ENCODE measurements at places on chromosomes 12 and 14.

DNA sequence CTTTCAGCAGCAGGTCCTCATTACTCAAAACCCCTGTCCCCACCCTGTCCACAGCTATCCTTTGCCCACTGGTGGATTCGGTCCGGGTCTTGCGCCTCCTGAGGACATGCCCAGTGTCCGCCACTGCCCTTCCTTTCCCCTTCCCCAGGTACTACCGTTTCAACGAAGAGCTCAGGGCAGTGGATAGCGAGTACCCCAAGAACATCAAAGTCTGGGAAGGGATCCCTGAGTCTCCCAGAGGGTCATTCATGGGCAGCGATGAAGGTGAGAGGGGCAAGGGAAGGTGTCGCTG lies 8.7 kb downstream of the MMP14 start:
- DNase-seq, result no peak

DNA sequence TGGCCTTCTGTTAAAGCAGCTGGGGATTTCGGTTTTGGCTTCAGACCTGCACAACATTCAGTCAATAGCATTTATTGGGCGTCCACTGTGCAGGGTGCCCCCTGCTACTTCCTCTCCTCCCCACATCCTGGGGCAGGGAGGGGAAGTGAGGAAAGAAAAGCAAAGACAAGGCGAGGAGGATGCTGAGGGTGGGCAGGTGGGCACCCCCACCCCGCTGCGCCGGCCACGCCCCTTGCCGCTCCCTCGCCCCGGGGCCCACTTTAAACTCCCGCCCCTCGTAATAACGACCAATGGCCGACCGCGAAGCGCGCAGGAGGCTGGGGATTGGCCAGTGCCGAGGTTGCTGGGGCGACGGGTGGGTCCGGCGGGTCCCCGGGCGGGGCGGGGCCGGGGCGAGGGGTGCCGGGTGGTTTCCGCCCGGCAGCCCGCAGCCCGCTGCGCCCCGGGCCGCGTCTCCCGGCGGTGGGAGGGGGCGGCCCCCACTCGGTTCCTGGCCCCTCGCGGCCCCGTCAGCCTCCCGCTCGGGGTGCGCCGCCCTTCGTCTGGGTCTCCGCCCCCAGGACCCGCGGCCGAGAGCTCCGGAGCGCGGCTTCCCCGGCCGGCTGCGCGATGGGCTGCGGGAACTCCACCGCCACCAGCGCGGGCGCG lies at the start of gene C12orf75:
Gene C12orf75 (plus strand): TSS at position 409 of the 648 bp plus-strand sequence. CDS start 201 bp downstream, at position 610.
- DNase-seq, result no peak

GRCh38 chr12:102740141-102740955 lies 176.7 kb downstream of the PAH start:
- DNase-seq, result no peak

GRCh38 chr12:110244829-110245228 lies 36.2 kb upstream of the ATP2A2 start:
- DNase-seq, result no peak

DNA sequence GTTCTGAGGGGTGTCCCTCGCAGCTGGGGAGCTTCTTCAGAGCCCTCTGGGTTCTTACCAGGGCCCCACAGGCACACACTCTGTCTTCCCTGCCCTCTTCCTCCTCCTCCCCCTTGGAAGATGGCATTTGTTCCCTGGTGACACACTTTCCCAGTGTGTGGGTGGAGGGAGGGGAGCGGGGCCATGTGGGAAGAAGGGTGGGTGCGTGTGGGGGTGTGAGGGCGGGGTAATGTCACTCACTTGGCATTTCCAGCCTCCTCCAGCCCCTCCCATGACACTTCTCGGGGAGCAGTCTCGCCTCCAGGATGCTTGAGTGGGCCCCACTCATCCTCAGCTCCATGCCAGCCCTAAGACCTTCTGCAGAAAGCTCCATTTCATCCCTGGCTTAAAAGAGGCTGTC lies 61.3 kb downstream of the ADCK1 start:
- DNase-seq, result no peak

DNA sequence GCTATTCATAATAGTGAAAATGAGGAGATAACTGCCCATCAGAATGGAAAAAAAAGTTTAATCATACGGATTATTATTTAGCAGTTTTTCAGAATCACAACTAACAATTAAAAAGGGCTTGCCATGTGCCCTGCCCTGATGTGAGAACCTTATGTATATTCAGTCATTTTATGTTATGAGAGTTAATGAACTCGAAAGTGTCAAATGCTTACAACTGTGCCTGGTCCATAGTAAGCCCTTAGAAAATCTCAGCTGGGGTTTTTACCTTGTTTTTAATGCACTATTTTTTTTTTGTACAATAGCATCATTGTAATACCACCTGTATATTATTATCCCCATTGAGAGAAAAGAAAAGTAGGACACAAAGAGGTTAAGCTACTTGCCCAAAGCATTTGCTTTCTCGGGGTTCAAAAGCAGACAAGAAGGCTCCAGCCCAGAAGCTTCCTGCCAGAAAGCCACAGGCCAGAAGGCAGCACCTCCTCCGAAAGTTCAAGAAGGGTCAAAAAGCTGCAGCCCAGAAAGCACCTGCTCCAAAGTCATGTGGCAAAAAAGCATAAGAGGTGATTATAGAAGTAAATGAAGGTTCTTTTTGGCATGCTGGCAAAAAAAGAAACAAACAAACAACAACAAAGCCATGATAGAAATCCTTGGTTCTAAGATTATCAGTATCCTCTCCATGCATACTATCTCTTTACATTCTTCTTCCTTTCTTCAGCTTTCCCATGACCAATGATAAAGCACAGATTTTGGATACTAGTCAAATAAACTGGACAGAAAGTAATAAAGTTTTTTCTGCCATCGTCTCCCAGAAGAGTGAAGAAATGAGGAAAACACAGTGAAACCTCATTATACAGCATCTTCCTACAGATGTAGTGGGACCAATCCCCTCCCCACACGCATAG lies 59.1 kb upstream of the NAP1L1 start:
- DNase-seq, result no peak

DNA sequence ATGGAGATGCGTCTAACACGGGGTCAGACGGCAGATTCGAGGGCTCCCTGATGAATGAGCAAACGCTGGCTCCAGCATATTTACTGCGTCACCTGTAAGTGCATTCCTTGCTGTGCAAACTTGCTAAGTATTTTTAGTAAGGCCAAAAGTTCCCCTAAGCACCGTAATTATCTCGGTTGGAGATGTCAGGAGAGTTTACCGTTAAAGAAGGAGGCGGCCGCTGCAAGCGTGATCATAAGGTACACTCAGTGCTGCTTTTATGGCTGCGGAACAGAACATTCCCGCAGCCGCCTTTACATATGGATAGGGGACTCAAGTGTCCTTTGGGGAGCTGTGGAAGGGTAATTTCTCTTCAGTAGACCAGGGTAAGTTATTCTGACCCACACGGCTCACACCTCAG lies 175.6 kb downstream of the GLT1D1 start:
- no peak for DNase-seq

GRCh38 chr14:73623504-73624054 lies 11.3 kb downstream of the ACOT6 start:
- peak; percentile 11 for DNase-seq

DNA sequence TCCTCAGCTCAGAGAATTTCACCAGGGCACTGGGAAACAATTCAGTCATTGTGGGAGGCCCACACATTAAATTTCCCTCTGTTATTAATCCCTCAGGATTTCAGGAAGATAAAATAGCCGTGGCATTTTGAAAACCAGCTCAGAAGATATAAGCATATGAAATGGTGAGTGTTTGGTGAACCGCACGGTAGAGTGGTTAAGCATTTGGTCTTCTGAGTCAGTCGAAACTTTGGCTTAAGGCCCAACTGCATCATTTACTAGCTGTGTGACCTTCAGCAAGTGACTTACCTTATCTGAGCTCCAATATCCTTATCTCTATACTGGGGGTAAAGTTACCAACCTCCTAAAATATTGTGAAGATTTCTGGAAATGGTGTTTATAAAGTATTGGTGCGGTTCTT lies 5.2 kb upstream of the VRK1 start:
- DNase-seq, result no peak

- no peak for DNase-seq
These were observed 16.1 kb downstream of the GRIP1 start for GRCh38 chr12:66662729-66663128.

GRCh38 chr12:44611538-44611937 lies 264.6 kb downstream of the NELL2 start:
- no peak for DNase-seq

DNA sequence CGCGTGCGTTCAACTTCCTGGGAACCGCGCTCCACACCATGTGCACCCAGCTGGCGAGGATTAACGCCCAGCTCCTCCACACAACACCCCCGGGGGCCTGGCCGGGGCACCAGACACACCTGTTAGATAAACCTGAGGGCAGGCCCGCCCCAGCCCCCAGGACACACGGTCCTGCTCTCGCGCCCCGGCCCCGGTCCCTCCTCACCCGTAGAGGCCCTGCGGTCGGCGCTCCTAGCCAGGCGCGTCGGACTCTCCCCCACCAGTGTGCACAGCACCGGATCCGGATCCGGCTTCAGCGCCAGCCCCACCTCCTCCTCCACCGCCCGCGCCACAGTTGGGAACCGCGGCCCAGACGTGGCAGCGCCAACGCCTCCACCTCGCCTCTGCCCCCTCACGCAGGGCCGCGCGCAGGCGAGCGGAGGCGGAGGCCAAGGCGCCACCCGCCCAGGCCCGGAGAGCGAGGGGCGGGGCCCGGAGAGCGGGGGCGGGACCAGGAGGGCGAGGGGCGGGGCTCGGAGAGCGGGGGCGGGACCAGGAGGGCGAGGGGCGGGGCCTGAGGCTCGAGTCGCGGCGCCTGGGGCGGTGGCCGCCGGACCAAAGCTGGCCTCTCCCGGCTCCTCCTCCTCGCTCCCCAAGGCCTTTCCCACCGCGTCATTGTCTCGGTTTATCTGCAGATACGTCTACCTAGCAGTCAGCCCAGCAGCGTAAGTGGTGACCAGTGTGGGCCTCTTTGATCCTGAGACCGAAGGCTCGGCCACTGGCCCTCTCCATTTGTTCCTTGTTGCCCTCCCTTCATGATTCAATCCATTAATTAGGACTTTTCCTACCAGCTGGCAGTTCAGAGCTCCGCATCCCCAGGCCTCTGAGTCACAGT lies at the start of gene GNPNAT1:
Gene GNPNAT1 (minus strand): TSS at position 385 of the 874 bp plus-strand sequence. CDS start 6,957 bp downstream, outside the sequence.
- DNase-seq, result peak; percentile 69

- no peak for DNase-seq
These were observed 109.2 kb upstream of the WSCD2 start for GRCh38 chr12:108019862-108020261.

- no peak for DNase-seq
These were observed 208.3 kb downstream of the GXYLT1 start for GRCh38 chr12:41936333-41936732.

GRCh38 chr12:79435742-79436141 lies 255.0 kb downstream of the PAWR start:
- no peak for DNase-seq

- DNase-seq, result no peak
These were observed 19.7 kb downstream of the EML1 start for GRCh38 chr14:99812892-99813291.

DNA sequence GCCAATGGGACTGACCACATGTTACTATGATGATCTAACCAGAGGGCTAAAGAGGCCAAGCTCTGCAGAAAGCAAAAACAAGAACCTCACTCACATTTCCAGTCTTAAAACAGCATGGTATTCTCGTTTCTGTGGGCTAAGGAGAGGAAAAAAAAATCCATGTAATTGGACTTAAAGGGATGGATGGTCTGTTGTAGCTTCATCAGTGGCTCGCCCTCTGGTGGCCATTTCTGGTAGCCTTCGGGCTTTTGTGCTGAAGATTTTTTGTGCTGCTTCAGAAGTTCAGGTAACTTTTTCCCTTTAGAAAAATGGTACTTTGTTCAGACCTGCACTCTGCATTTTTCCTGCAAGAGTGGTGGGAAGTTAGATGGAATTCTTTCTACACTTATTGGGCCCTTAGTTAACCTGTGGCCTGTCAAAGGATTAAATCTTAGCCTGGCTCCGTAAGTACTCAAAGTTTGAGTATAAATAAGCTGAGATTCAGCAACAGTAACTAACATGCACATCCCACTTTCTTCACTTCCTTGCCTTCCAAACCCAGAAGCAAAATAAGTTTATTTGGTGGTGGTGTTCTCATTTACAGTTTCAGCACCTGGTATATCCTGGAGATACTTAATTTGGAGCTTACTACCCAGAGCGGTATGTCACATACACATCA lies 22.3 kb downstream of the DCAF4 start:
- DNase-seq, result no peak

DNA sequence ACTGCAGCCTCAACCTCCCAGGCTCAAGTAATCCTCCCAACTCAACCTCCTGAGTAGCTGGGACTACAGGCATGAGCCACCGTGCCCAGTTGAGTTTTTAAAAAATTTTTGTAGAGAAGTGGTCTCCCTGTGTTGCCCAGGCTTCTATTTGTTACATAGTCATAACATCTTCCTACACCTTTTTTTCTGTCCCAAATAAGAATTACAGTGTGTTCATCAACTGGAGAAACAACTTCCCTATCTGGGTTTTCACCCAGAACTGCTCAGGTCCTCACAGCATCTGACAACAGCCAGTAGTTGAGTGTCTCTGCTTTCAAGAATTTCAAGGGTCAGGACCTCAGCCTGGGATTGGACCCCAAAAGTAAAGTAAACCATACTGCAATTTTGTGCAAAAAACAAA lies 235.2 kb upstream of the AMIGO2 start:
- no peak for DNase-seq

- no peak for DNase-seq
These were observed 308.0 kb downstream of the SLC6A15 start for GRCh38 chr12:84604551-84604950.

- no peak for DNase-seq
These were observed 20.5 kb downstream of the ZBTB42 start for GRCh38 chr14:104821229-104821945.

DNA sequence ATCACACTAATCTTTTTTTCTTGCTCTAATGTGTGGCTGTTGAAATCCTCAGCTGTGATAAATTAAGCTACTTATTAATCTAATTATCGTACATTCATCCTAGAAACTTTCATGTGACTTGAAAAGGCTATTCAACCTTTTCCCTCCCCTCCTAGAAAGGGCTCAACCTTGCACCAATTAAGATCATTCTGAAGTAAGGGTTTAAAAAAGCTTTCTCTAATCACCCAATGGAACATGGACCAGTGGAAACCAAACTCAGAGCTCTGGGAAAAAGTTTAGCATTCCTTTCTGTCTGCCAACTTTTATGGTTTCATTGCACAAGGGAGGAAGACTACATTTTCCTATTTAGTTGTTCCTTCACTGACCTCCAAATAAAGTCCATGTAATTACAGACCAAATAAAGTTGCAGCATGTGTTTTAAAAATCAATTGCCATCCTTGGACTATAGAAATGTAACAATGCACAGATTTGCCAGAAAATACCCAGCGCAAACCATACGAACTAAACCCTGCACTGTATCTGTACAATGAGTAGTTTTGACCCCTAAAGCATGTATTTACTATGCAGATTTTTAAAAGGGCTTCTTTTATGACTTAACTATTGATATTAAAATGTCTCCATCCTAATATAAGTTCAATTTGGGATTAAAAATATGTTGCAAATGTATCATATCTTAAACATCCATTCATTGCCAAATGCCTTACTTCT lies 142.6 kb upstream of the OTX2 start:
- no peak for DNase-seq

- DNase-seq, result peak; percentile 63
These were observed 1.2 kb downstream of the CRY1 start for GRCh38 chr12:107091989-107092641.

GRCh38 chr12:45166056-45166455 lies 49.8 kb upstream of the ANO6 start:
- no peak for DNase-seq

- no peak for DNase-seq
These were observed 85.1 kb upstream of the C14orf180 start for GRCh38 chr14:104494483-104494882.

- no peak for DNase-seq
These were observed 49.3 kb downstream of the AACS start for GRCh38 chr12:125114365-125115141.

Data from GF-D8 (cell line).